ENCODE measurements at places on chromosomes 1 and 21. TPM values are rescaled to one million over a fixed set of nuclear protein-coding genes. Genes with fewer than 3 reads are reported as not detected.

Gene GABRD
- total RNA-seq: not detected

GRCh38 chr1:41758904-41759548 is 159.7 kb downstream of the HIVEP3 start:
- H3K27me3 ChIP-seq: no peaks in the 10 kb centered on the region
- no peaks in the 10 kb centered on the region for H3K36me3 ChIP-seq
- DNase-seq: no peak
- peaks cover 12% of the 10 kb centered on the region for H3K4me1 ChIP-seq

GRCh38 chr21:38086580-38086979 is 170.2 kb upstream of the KCNJ15 start:
- H3K4me3 ChIP-seq: no peak overlapping the region
- DNase-seq: no peak
- H3K27me3 ChIP-seq: peaks cover 4% of the 10 kb centered on the region
- H3K36me3 ChIP-seq: no peaks in the 10 kb centered on the region

Gene MRPS15
- total RNA-seq: 38.6 TPM

Gene HSD3B1
- total RNA-seq: not detected

DNA sequence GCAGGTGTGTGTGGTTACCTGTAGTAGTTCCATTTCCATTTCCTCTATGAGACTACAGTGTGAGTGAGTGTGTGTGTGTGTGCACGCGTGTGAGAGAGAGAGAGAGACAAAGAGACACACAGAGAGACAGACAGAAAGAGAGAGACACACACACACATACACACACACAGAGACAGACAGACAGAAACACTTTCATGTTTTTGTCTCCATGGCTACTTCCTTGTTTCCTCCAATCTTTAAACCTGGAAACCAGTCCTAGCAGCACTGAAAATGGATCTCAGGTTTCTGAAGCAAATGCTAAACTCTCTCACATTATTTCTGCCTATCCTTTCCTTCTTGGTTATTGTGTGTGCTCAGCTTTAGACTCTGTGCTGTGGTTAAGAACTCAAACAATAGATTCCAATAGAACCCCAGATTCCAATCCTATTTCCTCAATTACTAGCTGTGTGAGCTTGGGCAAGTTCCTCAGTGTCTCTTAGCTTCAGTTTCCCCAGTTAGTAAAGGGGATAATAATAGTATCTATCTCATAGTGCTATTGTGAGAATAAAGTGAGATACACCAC is 22.4 kb upstream of the ABCD3 start:
- H3K36me3 ChIP-seq: no peaks in the 10 kb centered on the region
- no peak for DNase-seq
- no peaks in the 10 kb centered on the region for H3K4me1 ChIP-seq
- no peak overlapping the region for H3K27ac ChIP-seq

DNA sequence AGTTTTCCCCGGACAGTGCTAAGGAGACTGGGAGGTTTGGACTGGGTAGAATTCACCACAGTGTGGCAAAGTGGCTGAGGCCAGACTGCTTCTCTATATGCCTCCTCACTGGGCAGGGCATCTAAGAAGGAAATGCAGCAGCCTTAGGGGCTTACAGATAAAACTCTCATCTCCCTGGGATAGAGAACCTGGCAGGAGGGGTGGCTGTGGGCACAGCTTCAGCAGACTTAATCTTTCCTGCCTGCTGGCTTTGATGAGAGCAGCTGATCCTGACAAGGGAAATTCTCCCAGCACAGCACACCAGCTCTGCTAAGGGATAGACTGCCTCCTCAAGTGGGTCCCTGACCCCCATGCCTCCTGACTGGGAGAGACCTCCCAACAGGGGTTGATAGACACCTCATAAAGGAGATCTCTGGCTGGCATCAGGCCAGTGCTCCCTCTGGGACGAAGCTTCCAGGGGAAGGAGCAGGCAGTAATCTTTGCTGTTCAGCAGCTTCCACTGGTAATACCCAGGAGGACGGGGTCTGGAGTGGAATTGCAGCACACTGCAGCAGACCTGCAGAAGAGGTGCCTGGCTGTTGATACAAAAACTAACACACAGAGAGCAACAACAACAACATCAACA is 25.2 kb downstream of the KIFAP3 start:
- peaks cover 32% of the 10 kb centered on the region for H3K36me3 ChIP-seq
- peaks cover 27% of the 10 kb centered on the region for H3K4me1 ChIP-seq
- no peaks in the 10 kb centered on the region for H3K27me3 ChIP-seq
- DNase-seq: no peak

DNA sequence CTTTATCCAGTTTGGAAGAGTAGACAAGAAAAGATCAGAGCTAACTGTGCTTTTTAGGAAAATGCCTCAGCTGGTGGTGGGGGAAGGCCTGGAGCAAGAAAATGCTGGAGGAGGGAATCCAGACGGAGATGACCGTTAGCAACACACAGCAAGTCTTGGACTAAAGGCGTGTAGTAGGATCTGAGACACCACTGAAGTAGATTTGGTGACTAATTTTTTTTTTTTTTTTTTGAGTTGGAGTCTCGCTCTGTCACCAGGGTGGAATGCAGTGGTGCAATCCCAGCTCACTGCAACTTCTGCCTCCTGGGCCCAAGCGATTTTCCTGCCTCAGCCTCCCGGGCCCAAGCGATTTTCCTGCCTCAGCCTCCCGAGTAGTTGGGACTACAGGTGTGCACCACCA is 41.2 kb downstream of the LPAR3 start:
- no peaks in the 10 kb centered on the region for H3K36me3 ChIP-seq
- H3K4me1 ChIP-seq: peaks cover 44% of the 10 kb centered on the region
- H3K4me3 ChIP-seq: no peak overlapping the region
- no peak for DNase-seq
- no peaks in the 10 kb centered on the region for H3K27me3 ChIP-seq

- peaks cover 5% of the 10 kb centered on the region for H3K27me3 ChIP-seq
- no peak overlapping the region for H3K27ac ChIP-seq
- H3K36me3 ChIP-seq: no peaks in the 10 kb centered on the region
- no peak for DNase-seq
- H3K4me3 ChIP-seq: no peak overlapping the region
These were observed 60.9 kb upstream of the TARBP1 start for GRCh38 chr1:234539666-234540403.

DNA sequence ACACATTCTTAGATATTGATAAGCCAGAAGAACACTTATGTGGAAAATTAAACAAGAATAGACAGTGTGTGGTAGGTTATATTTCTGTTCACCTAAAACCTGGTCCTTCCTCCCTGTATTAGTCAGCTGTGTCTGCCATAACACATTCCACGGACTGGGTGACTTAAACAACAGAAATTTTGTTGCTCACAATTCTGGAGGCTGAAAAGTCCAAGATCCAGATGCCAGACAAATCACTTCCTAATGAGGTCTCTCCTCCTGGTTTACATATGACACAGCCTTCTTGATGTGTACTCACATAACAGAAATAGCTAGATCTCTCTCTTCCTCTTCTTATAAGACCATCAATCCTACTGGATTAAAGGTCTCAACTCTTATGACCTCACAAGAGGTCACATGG is 25.7 kb downstream of the JMJD4 start:
- no peaks in the 10 kb centered on the region for H3K36me3 ChIP-seq
- H3K27me3 ChIP-seq: no peaks in the 10 kb centered on the region
- no peak overlapping the region for H3K27ac ChIP-seq
- peaks cover 5% of the 10 kb centered on the region for H3K4me1 ChIP-seq
- H3K4me3 ChIP-seq: no peak overlapping the region
- DNase-seq: no peak

Data from naive thymus-derived CD8-positive, alpha-beta T cell (primary cell).